Stimulated activated CD4-positive, alpha-beta T cell treated with anti-CD3 and anti-CD28 coated beads, Interleukin-1b, Interleukin-23, amount 100 ng/mL, for 1 hour (primary cell): ENCODE measurements at places on chromosomes 1 and 21.

DNA sequence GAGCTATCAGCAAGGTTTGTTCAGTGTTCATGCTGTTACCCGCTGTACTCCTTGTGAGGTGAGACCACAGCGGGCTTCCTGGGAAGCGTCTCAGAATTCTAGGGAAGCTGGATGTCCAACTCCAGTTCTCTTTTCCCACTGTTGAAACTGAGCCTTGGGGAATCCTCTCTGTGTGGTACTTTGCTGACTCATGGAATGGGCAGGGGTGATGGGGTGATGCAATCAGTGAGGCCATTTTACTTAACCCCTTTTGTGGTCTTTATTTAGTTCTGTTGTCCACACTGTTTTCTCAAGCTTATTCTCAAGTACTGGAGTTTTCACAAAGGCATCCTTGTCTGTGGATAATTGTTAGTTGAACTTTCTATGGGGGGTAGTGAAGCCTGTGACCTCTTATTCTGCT is 42.6 kb downstream of the ACKR1 start:
- no peak for DNase-seq

DNA sequence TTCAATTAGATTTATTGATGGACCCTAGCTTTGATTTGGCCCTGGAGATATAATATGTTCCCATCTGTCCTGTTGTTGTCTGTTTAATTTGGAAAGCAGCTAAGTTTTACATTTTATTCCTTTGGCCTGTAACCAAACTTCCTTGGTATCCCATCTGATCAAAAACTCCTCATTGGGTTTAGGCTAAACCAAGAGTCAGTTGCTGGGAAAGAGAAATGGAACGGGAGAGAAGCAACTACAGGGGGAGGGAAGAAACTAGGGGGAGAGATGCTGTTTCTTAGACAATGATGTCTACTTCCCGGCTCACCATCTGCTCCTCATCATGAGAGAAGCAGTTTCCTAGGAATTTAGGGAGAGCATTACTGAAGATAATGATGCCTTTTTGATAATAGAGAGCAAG is 141.8 kb downstream of the SYT2 start:
- no peak for DNase-seq

DNA sequence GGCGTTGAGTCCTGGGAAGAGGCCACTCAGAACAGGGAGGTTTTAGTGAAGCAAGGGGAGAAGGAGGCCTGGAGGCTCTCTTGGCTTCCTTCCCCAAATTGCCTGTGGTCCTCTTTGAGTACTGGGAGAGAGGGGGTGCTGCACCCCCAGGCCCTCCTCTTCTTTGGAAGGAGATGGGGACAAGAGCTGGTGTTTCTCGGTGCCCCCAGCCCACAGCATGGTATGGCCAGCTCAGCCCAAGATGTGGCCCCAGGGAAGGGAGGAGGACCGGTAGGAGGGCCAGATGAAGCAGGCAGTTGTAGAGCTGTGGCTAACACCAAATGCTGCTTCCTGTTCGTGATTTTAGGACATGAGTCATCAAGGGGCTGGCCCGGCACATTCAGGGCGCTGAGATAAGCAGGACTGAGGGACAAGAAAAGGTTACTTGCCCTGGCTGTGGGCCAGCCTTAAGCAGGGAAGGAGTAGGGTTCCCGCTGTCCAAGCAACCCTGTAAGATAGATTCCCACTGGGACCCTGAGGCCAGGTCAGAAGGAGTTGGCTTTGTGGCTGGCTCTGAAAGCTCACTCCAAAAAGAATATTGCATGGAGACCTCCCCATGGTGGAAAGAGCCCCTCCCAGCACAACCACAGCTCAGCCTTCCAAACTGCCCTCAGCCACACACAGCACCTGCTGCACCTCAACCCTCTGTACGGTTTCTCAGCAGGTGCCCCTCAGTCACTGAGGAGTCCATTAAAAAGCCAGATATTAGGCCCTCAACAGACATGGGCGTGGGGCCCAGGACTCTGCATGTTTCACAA is 4.9 kb upstream of the TNFRSF1B start:
- no peak for DNase-seq

- no peak for DNase-seq
Measured at GRCh38 chr1:45412899-45413298, 72.7 kb upstream of the MUTYH start.

- DNase-seq: no peak
Measured at GRCh38 chr1:203813581-203814341, 18.3 kb downstream of the ZBED6 start.

DNA sequence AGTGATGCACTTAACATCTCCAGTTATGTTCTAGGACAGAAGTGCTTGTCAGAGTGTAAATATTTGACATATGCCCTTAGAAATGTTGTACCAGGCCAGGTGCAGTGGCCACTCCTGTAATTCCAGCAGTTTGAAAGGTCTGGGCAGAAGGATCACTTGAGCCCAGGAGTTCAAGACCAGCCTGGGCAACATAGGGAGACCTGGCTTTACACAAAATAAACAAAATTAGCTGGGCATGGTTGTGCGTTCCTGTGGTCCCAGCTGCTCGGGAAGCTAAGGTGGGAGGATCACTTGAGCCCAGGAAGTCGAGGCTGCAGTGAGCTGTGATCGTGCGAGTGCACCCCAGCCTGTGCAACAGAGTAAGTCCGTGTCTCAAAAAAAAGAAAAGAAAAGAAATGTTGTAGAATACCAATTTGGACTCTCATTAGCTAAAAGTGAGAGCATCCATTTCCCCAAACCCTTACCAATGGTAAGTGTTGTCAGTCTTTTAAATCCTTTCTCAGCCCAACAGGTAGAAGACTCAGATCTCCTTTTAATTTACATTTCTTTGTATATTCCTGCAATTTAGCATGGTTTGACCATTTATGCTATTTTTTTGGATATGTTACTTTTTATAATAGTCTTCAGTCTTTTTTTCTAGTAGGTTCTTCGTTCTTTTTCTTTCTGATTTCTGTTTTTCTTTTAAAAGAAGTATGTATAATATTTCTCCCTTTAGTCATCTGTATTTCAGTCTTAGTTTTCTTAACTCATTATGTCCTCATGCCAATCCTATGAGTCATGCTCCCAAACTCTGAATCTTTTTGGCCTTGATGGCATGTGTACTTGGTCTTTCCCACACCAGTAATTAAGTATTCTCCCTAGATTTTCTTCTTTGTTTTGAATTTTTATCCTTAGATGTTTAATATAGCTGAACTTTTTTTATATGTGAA is 74.4 kb downstream of the CAMTA1 start:
- DNase-seq: no peak

GRCh38 chr1:28896609-28896986 is 17.8 kb upstream of the EPB41 start:
- DNase-seq: no peak

DNA sequence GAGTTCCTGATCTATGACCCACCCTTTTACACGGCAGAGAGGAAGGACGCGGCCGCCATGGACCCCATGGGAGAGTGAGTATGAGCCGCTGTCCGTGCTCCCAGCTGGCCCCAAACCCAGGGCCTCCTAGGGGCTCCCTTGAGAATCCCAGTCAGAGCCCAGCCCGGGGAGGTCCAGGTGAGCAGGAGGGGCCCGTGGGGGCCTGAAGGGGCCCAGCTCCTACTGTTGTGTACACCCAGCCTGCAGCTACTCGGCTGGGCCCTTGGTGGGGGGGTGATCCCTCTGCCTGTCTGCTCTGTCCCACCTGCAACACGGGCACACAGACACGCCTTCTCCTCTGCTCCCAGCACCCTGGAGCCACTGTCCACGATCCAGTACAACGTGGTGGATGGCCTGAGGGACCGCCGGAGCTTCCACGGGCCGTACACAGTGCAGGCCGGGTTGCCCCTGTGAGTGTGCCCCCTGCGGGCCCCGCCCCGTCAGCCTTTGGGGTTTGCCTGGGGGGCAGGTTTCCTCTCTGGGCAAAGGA is 28.6 kb upstream of the LRRC3 start:
- no peak for DNase-seq
